Sigmoid colon (tissue), 7 donors: ENCODE measurements at places on chromosomes 4 and X. TPM values are rescaled to one million over a fixed set of nuclear protein-coding genes. Genes with fewer than 3 reads are reported as not detected.

DNA sequence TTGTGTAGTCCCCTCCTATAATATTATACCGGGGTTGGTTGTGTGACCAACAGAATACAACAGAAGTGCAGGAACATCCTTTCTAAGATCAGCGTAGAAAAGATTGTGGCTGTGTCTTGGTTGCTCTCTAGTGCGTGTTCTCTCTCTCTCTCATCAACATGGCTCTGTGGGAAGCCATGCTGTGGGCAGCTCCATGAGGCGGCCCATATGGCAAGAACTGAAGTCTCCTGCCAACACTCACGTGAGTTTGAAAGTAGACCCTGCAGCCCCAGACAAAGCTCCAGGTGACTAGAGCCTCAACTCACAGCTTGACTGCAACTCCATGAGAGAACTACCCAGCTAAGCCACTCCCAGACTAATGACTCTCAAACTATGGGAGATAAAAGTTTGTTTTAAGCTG lies 118.7 kb downstream of the TSPAN5 start:
- DNase-seq: no peak
- no peak overlapping the region for H3K27ac ChIP-seq
- no peak overlapping the region for H3K4me3 ChIP-seq

Gene LONRF3
- total RNA-seq: 17.4 TPM

DNA sequence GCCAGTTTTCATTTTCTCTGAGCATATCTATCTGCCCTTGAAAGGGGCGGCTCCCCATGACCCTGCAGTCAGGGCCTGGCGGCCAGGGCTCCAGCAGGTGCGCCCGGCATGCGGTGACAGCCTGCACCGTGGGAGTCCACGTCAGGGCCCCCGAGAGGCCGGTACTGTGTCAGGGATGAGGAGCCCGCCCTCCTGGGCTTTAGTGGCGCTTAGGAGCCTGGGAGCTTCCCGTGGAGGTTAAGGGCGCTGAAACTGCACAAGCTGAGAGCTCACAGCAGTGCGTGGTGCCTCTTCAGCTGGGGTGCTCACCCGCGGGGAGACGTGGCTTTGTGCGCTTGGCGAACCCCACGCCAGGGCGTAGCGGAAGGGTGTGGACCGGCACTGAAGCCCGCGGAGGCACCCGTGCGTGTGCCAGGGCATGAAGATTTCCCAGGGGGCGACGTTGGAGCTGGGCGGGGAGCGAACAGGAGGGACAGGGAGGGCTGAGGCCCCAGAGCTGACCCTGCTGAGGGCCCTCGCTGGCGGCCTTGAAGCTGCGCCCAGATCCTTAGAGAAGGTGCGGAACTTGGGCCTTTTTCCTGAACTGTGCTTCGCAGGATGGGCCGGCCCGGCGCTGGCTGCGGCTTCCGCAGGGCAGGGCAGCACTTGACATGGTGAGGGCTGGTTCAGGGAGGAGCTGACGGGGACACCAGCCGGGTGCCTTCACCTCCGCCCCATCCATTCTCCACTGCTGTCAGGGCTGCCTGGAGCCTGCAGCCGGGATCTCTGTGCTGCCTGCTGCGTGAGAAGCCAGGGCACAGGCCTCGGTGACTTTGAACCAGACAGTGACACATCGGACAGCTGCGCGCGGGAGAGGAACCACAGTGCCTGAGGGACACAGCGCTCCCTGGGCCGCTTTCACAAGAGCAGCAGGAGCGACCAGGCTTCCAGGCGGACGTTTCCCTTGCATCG lies 32.9 kb downstream of the HTT-AS start:
- H3K27ac ChIP-seq: peak overlapping the region; percentile 73
- peaks cover 11% of the 10 kb centered on the region for H3K27me3 ChIP-seq
- H3K4me3 ChIP-seq: peak overlapping the region; percentile 44
- peak; percentile 83 for DNase-seq
- H3K4me1 ChIP-seq: peaks cover 7% of the 10 kb centered on the region
- H3K36me3 ChIP-seq: no peaks in the 10 kb centered on the region

GRCh38 chrX:48996969-48997368 lies 5.1 kb downstream of the GRIPAP1 start:
- no peaks in the 10 kb centered on the region for H3K27me3 ChIP-seq
- H3K4me1 ChIP-seq: peaks cover 6% of the 10 kb centered on the region
- H3K27ac ChIP-seq: no peak overlapping the region
- no peak for DNase-seq
- H3K36me3 ChIP-seq: peaks cover 4% of the 10 kb centered on the region

GRCh38 chr4:38674258-38675144 lies 10.5 kb downstream of the KLF3 start:
- no peaks in the 10 kb centered on the region for H3K36me3 ChIP-seq
- H3K27me3 ChIP-seq: no peaks in the 10 kb centered on the region
- peaks cover 97% of the 10 kb centered on the region for H3K4me1 ChIP-seq
- no peak overlapping the region for H3K4me3 ChIP-seq
- peak overlapping the region; percentile 100 for H3K27ac ChIP-seq

- H3K27ac ChIP-seq: no peak overlapping the region
- no peaks in the 10 kb centered on the region for H3K27me3 ChIP-seq
- no peak for DNase-seq
- H3K4me3 ChIP-seq: no peak overlapping the region
Measured at GRCh38 chr4:25797136-25797535, 65.7 kb downstream of the SEL1L3 start.

DNA sequence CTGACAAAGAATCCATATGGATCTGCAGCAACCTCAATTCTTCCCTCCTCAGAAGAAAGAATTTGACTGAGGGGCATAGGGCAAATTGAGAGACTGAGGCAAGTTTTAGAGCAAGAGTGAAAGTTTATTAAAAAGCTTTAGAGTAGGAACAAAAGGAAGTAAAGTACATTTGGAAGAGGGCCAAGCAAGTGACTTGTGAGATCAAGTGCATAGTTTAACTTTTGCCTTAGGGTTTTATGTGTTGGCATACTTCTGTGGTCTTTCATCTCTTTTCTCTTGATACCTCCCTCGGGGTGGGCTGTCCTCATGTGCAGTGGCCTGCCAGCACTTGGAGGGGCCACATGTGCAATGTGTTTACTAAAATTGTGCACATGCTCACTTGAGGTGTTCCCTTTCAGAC lies 98.0 kb upstream of the MAGEB16 start:
- H3K4me1 ChIP-seq: no peaks in the 10 kb centered on the region
- H3K27me3 ChIP-seq: no peaks in the 10 kb centered on the region
- no peak for DNase-seq
- no peaks in the 10 kb centered on the region for H3K36me3 ChIP-seq

Gene ATP10D
- total RNA-seq: 20.2 TPM

DNA sequence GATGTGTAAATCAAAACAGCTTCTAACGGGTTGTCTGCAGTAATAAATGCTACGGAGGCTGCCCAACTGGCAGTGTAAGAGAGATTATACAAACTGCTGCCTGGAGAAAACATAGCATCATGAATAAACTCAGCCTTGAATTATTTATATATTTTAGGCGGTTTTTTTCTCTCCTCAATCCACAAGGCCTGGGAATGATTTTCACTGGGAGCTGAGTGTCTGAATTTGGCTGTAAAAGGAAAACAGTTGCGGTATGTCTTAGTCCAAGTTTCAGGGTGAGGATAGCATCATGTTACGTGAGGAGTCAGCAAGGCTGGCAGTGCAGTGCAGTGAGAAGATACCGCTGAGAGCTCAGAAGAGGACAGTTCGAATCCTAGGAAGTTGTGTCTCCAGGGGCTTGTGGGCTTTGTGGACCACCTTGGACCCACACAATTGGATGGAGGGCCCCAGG lies 291.5 kb upstream of the BOD1L1 start:
- no peaks in the 10 kb centered on the region for H3K27me3 ChIP-seq
- H3K27ac ChIP-seq: peak overlapping the region; percentile 74
- H3K4me1 ChIP-seq: peaks cover 33% of the 10 kb centered on the region
- H3K4me3 ChIP-seq: no peak overlapping the region
- H3K36me3 ChIP-seq: no peaks in the 10 kb centered on the region
